ENCODE measurements at places on chromosomes 2 and 18.

DNA sequence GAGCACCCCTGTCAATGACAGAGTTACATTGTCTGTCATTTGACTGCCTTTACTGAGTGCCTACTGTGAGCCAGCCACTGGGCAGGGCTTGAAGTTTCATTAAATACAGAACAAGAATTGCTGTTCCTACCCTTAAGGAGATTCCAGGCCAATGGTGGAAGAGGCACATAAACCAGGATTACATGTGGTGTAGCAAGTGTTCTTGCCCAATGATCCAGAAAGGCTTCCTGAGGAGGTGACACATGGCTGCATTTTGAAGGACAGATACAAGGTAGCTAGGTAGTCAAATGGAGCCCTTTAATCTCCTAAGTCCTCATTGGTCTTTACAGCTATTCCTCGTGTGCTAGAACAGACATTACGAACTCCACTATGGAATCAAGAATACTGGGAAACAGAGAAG is 312.7 kb downstream of the ETAA1 start:
- no peak for DNase-seq

- no peak for DNase-seq
Measured at GRCh38 chr2:25490217-25490616, 148.5 kb upstream of the DNMT3A start.

- DNase-seq: no peak
Measured at GRCh38 chr2:134370655-134371445, 117.0 kb downstream of the MGAT5 start.

- DNase-seq: no peak
Measured at GRCh38 chr2:147577323-147577997, 267.4 kb upstream of the ACVR2A start.

DNA sequence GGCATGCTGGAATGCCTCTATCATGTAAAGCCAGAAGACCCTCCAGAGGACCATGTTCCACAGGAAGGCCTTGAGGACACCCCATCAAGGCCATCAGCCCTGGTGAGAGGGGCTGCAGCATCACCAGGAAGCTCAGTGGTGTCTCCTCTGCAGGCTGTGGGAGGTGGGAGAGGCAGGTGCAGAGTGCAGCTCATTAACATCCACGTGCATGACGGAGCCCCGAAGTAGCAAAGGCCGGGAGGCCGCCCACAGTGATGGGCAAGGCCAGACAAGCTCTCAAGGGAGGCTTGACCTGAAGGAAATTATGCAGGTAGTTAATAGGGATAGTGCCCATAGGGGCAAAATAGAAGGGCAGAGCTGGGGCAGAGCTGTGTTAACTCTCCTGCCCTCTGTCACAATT is 30.3 kb upstream of the SMCHD1 start:
- DNase-seq: no peak

GRCh38 chr2:29579495-29580169 is 341.8 kb downstream of the ALK start:
- no peak for DNase-seq

- DNase-seq: no peak
Measured at GRCh38 chr2:223889229-223889628, 51.8 kb upstream of the AP1S3 start.

Measured in GM18507 (cell line).